ENCODE measurements at places on chromosomes 5 and 9.

- no peak for DNase-seq
These were observed 28.7 kb downstream of the HMGCR start for GRCh38 chr5:75365740-75366139.

- no peak for DNase-seq
These were observed 16.4 kb downstream of the MAP3K1 start for GRCh38 chr5:56831773-56832172.

DNA sequence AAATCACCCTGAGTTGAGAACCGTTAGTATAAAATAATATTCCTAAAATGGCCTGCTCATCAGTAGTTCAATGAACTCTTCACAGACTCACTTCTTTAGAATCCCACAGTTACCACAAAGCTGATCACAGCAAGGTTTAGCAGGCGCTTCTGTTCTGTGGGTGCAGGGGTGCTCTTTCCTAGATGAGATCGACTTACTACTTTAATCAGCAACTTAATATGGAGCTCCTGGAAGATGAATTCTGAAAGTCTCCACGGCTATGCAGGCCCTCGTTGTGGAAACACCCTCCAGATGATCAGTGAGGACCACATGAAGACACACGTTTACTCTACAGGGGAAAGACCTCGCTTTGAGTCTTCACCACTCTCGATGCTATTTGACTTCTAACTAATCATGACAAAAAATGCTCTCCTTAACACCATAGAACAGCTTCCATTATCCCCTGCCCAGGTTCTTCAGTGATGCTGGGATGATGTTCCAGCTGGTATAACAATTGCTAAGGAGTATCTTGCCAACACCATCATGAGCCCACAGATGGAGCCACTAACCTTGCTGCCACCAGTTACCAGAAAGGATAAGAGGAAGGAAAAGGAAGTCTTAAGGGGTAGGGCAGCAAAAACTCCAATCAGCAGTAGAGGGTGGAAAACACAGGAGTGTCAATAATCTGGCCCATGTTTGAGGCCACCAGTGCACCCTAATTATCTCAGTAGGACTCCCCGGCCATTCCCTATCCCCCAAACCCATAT is 17.9 kb upstream of the GPX8 start:
- DNase-seq = no peak

DNA sequence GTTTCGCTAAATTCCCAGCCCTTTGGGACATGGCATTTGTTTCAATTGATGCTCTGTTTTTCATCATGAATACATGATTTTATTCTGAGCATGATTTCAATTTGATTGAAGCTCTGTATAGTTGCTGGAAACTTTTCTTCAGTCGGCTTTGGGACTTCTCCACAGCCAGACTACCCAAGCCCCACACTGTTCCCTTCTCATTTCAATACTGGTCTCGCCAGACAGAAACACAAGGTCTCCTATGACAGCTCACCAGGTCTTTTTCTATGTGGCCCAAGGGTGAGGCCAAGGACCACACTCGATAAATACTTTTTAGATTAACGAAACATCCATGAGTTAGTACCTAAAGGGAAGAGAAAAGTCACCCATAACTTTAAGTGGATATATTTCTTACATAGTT is 132.2 kb downstream of the ARL15 start:
- no peak for DNase-seq

- DNase-seq = no peak
These were observed 10.5 kb upstream of the SPATA31E1 start for GRCh38 chr9:87872079-87872624.

GRCh38 chr5:50302815-50303490 is 138.1 kb downstream of the EMB start:
- DNase-seq = no peak

DNA sequence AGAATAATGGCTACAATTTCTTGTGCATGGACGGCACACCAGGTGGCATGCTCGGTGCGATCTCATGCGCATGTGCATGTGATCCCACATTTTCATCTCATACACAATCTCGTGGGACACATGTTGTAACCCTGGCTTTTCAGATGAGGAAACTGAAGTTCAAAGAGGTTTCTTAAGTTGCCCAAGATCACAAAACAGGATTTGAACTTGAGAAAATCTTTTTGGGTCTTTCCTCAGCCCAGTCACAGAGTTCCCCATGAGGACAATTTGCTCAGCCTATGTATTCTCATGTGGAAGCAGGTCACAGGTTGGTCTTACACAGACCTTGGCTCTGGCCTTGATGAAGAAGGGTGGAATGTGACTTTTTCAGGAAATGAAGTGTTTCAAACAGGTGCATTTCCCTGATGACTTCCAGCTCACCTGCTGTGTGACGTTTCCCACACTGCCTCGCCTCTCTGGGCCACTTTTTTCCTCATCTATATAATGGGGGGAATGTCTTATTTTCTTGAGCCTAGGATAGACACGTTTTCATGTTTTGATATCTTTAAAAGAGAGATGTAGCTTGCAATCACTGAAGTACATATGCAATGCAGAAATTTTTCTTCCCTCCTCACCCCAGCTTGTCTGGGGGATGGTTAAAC is 7.1 kb upstream of the ORM1 start:
- DNase-seq = no peak

DNA sequence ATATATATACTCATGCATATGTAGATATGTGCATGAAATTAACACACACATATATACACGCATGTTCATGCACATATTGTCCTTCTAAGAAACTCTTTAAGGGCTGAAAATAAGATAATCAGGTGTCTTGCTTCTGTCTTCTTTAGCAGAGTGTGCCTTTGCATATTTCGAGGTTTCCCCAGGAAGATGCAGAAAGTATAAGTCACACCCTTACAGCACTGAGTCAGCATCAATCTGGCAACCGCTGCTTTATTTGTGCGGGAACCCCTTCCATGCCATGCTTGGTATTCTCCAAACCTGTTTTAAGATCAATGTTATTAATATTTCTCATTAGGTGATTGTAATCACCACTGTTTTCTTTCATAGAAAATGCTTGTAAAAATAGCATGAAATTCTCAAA is 557.9 kb downstream of the CAAP1 start:
- DNase-seq = no peak

DNA sequence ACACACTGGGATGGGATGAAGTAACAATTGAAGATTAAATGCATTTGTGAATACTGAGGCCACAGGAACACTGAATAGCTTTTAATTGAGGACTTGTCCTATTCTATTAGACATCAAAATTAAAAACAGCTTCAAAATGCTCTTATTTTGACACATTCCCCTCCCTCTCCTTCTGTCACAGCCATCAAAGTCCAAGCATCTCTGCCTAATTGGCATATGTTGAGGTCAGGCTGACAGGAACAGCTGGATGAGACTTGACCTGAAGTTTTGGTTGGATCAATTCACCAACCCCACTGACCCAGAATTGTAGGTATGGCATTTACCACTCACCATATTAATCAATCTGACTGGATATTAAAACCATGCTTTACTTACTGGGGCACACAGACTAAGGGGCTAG is 96.3 kb downstream of the PTCH1 start:
- no peak for DNase-seq

- no peak for DNase-seq
These were observed at the start of gene C5orf46 for GRCh38 chr5:147906326-147907095. Gene C5orf46, minus strand, starts transcription at chr5:147906538. Its CDS starts 37 bp downstream, at chr5:147906501.

GRCh38 chr5:65307088-65307487 is 174.6 kb downstream of the ADAMTS6 start:
- no peak for DNase-seq

DNA sequence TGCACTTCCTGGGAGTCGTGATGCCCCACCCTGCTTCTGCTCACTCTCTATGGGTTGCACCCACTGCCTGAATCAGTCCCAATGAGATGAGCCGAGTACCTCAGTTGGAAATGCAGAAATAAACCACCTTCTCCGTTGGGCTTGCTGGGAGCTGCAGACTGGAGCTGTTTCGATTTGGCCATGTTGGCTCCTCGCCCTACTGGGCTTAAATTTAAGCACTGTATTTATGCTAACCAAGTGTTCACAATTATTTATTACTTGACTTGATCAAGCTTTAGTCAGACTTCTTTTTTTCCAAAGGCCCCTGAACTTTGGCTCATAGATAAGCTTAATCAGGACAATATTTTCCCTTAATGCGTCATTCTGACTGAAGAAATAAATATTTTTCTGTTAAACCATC is 1072.4 kb upstream of the CDH9 start:
- DNase-seq = no peak

DNA sequence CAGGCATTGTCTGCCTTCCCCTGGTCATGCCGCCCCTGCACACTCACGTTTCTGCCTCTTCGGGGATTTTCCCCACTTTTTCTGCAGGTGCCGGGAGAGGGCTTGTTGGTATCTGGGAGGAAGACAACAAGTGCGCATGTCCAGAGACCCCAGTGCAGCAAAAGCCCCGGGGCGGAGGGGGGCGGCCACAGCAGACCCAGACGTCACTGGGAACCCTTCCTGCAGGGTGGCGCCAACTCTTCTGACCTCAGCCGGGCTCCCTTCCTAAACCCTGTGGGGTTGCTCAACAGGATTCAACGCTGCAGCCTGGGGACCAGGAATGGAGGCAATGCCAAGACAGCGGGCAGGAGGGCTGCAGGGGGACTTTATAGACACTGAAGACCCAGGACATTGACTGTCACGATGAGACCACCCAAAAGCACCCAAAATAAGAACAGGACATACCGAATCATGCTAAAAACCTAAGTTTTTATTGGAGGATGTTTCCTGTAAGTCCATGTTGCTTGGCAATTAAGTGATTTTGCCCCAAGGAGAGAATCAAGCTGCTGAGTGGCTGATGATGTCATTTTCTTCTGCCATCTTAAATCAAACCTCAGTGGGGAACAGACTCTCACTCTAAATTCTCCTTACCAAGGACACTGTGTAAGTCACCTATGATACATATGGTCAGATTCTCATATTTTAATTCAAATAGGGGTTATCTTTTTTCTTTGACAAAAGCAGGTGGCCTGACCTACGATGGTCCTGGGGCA is 62.9 kb upstream of the SIMC1 start:
- DNase-seq = no peak

- no peak for DNase-seq
These were observed 267.9 kb upstream of the PDE4D start for GRCh38 chr5:60161340-60161934.

GRCh38 chr9:106621313-106622163 is 241.4 kb upstream of the ZNF462 start:
- DNase-seq = no peak
